ENCODE measurements at places on chromosomes 3 and 15.

GRCh38 chr15:33013827-33014445 is 180.6 kb downstream of the FMN1 start:
- DNase-seq, result no peak

GRCh38 chr3:11621077-11621476 is 22.6 kb downstream of the VGLL4 start:
- DNase-seq, result no peak

DNA sequence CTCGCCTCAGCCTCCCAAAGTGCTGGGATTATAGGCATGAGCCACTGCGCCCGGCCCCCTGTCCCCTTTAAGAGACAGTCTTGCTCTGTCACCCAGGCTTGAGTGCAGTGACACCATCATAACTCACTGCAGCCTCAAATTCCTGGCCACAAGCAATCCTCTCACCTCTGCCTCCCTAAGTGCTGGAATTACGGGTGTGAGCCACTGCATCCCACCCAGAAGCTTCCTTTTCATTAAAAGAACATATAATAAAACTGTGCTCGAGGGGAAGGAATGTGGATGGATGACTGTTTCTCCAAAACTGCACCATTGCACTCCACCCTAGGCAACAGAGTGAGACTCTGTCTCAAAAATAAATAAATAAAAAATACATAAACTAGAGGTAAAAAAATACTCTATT is 70.1 kb downstream of the NCEH1 start:
- no peak for DNase-seq

DNA sequence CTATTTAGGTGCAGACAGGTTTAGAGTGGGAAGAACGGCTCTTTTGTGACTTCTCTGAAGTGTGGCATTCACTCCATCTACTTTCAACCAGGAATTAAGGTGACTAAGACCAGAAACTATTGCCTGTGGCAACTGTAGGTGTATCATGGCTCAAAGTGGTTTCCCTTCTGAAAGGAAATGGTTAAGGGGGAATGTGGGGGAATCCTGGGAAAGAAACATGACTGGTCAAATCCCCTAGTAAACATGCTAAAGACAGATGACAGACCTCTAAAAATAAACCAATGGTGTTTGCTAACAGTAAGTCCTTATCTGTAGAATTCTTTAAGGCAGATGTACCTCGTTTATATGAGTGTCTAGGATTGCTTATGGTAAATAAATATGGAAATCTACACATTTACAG is 56.9 kb downstream of the MEGF11 start:
- no peak for DNase-seq

- DNase-seq, result no peak
Measured at GRCh38 chr3:37500518-37500917, 326.1 kb upstream of the LRRFIP2 start.

- no peak for DNase-seq
Measured at GRCh38 chr3:143124601-143125520, 5.3 kb downstream of the CHST2 start.

- no peak for DNase-seq
Measured at GRCh38 chr15:69104050-69104750, 56.2 kb upstream of the GLCE start.

DNA sequence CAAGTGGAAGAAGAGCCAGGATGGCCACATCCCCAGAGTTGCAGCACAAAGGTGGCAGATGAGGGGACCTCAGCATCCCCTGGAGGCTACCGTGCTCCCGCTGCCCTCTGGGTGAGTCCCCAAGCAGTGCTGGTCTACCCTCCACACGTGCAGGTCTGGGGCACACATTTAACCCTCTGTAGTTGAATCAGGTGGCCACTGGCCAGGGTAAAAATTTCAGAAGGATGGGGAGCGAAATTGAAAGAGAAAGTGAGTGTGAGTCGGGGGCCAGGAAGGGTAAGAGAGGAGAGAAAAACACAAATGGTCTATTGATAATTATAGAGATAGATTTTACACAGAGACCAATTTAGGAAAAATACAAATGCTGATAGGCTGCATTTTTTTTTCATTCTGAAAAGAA is 139.5 kb upstream of the EIF1B start:
- no peak for DNase-seq

DNA sequence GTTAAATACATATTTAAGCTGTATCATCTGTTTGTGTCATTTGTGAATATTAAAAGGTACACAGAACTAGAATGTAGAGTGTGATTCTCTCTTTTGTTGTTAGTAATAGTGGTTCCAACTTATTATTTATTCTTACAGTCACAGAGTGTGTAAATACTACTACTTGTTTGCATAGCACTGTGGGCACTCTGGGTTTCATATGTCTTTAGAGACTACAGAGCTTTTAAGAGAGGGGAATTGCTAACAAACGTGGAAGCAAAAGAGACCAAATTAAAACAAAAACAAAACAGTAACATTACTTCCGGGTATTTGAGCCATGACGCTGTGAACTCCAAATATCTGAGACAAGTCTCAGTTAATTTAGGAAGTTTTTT is 828.0 kb upstream of the DPPA4 start:
- DNase-seq, result no peak

DNA sequence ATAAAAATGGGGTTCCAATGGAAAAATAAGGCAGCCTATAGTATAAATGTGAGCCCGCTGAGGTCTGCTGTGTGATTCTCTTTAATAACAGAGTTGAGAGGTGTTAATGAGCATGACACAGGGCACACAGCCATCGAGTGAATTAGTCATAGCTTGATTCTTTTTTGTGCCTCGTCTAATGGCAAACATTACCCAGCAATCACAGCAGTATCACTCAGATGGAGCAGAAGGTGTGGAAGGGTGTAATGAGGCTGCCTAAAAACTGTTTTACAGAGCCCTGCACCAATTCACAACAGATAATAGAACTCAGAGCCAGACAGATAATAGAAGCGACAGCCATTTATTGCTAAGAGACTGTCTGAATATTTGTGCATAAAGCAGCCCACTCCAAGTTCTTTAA is 178.6 kb upstream of the TPRG1 start:
- DNase-seq, result no peak

DNA sequence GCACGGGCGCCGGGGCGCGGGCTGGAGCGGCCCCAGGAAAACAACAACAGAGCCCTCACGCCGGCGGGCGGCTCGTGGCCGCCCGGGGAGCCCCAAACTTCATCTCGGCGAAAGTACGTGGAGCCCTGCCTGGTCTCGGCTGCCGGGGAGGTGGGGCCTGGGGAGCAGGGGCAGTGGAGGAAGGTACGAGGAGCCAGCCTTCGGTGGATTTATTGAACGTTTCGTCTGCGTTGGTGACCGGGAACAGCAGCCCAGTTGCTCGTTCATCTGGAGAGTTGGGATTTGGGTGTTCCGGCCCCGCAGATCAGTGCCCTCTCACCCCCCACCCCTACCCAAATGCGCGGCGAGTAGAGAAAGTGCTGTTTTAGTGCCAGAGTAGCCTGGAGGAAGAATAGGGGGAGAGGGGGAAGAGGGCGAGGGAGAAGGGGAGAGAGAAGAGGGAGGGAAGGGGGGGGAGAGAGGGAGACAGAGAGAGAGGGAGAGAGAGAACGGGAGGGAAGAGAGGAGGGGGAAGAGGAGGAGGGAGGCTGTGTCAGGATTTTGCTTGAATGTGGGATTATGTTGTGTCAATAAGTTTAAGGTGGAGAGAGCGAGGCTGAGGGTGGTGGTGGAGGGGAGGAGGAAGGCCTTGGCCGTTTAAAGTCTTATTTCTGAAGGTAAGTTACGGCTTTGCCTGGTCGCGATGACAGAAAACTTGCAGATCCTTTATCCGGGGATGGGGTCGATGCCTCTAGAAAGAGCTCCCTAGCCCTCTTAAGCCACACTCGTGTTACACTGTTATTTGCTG is 970 bp downstream of the BBX start:
- DNase-seq, result no peak

DNA sequence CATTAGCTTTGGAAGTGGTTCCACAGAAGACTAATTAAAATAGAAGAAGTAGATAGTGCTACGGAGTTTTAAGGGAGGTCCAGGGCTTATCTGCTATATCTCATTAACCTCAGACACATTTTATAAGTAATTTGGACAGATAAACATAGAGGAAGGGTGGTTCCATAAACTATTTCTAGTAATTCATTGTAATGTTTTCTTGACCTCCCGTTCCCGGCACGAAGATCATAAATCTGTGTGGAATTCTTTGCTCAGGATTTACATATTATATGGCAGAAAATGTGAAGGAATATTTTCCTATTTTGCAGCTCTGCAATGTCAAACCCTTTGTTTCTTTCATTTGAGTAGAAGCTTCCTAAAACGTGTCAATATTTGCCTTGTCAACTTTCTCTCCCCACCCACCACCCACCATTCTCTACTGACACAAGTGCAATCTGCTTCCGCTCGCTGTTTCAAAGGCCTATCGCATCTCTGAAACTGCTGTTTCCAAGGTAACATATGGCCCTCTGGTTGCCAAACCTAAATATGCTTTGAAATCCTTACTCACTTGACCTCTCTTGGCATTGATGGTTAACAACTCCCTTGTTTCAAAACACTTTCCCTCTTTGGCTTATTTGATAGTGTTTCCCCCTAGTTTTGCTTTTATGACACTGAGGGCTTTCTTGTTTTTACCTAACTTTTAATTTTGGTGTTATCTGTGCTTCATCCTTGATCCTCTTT is 21.4 kb upstream of the PLSCR5 start:
- no peak for DNase-seq

DNA sequence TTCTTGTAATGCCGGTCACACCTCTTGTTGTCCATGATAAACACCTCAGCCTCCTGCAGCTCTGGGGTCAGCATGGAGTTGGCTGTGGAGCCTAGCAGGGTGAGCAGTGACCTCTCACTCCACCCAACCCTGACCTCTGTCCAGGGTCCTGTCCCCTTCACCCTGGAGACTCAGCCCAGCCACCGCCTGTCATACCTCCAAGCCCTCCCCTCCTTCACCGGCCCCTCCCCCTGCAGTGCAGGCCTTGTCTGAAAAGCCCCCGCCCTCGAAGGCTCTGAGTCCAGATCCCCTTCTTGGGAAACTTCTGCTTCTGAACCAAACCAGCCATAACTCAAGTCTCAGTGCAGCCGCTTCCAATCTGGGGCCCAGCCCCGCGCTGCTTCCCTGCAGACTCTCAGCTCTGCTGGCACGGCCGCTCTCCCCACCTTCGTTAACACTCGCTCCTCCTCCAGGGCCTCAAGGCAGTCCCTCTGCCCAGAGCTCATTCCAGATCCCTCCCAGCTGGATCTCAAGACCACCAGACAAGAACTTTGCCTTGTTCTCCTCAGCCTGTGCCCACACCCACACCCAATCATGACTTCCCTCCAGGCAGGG is 25.4 kb upstream of the PRSS50 start:
- DNase-seq, result no peak

- no peak for DNase-seq
Measured at GRCh38 chr15:95868970-95869369, 461.5 kb upstream of the NR2F2 start.

DNA sequence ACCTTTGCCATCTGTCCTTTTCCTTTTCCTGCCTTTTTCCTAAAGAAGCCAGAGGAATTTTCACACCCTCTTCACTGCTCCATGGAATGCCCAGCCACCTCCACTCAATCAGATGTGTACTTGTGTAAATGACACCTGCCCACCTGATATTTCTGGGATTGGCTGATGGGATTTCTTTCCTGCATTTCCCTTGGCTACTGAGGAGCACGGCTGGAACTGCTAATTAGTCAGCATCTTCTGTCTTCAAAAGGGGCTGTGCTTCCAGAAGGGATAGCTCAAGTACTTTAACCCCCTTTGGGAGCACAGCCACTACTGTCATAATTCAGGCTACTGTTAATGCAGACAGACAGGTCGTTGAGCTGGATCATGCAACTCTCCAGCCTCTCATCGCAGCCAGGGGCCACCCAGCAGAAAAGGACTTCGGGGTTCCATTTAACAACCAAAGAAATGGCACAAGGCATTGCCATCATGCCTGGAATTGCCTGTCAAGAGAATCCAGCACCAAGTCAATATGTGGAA is 38.6 kb downstream of the MGLL start:
- no peak for DNase-seq

- DNase-seq, result no peak
Measured at GRCh38 chr3:45923755-45924154, 19.5 kb upstream of the CXCR6 start.

- DNase-seq, result no peak
Measured at GRCh38 chr3:24519368-24520100, 24.9 kb upstream of the THRB start.

DNA sequence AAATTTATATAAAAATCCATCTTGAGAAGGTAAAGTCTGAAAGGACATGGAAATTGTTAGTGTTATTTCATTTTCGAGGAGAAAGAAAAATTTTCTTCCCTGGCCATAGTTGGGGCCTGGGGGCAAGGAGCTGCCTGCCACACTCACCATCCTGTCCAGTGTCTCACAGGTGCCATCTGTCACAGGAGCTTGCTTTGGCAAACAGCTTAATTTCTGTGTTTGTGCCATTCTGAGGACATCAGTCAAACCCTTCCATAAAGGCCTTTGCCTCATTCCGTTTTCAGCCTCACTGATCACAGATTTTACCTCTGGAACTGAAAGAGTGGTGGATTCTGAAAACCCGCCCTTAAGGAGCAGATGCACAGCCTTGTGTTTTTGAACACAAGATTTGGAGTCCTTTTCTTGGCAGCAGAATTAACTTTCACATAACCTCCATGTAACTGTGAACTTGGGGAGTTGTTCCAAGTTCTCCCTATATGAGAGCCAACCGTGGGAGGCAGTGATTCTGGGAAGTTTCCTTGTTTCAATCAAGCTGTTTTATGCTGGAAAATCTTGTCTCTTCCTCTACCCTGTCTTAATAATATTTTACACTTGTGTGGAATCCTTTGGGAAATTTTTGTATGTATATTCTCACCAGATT is 254.7 kb downstream of the CACNA2D3 start:
- DNase-seq, result no peak

GRCh38 chr15:68503791-68504680 is 72.1 kb upstream of the ITGA11 start:
- DNase-seq, result no peak

- no peak for DNase-seq
Measured at GRCh38 chr15:67024998-67025368, 40.4 kb upstream of the SMAD3 start.
